ENCODE measurements at places on chromosomes 13 and 19. TPM values are rescaled to one million over a fixed set of nuclear protein-coding genes. Genes with fewer than 3 reads are reported as not detected.

Gene KIR2DL3
- total RNA-seq, result not detected

Gene CACNG6
- 0.17 TPM for total RNA-seq

Gene STOML3
- total RNA-seq, result not detected

Gene PTPRH
- total RNA-seq, result 0.29 TPM

Gene GRK1
- not detected for total RNA-seq
